Suppressor macrophage treated with lipopolysaccharide for 1 hour (primary cell): ENCODE measurements at places on chromosomes 7 and 10.
A peak's percentile ranks its signal among the peaks of the same experiment; 100 is the strongest.

DNA sequence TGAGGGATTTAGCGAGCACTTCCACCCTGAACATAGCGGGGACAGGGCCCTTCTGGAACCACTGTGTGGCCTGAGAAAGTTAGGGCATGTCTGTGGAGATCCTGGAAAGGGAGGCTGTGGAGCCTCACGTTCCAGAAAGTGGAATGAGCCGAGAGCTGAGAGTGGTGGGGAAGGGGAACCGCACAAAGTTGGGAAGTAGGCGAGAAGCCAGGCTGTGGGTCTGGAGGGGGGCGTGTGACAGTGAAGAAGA, 10.4 kb upstream of the PAX2 start:
- DNase-seq: no peak

- peak; percentile 86 for DNase-seq
Observed at GRCh38 chr10:70575874-70576802, 26.4 kb downstream of the PRF1 start.

- no peak for DNase-seq
Observed at GRCh38 chr10:7501157-7501556, 90.3 kb upstream of the SFMBT2 start.

GRCh38 chr7:29851487-29851886, 45.2 kb downstream of the WIPF3 start:
- DNase-seq: no peak

GRCh38 chr10:95254629-95255028, 36.2 kb downstream of the PDLIM1 start:
- DNase-seq: no peak

DNA sequence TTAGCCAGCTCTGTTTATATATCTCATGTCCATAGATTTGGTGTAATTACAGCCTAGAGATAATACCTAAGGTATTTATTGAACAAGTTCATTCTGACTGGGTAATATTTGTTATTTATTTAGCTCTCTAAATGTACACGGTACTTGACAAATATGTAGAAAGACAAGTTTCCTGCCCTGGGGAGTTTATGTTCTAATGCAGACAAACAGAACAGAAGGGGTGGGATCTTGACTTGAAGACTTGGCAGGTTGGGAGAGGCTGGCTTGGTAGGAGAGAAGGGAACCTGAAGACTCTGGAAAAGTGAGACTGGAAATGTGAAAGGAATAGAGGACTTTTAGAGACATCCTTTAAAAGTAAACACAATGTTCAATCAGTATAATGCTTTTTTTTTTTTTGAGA, 97.7 kb upstream of the CDK6 start:
- no peak for DNase-seq

DNA sequence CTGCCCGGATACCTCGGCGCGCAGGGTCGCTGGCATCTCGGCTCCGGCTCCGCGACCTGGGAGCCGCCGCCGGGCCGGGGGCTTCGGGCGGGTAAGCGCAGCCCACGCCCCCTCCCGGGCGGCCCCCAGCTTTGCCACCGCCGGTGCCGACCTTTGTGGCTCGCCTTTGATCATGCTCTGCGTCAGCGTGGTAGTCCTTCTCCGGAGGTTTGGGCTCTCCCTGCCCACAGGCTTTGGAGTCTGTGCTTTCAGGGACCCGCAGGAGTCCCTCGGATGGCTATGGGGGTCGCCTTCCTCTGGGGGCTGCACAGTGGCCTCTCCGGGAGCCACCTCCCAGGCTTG, 7.3 kb downstream of the ATP6V1F start:
- DNase-seq: no peak

- DNase-seq: no peak
Observed at GRCh38 chr10:9285690-9286089, 1231.2 kb downstream of the GATA3 start.
